ENCODE measurements at places on chromosomes 11 and 22. TPM values are rescaled to one million over a fixed set of nuclear protein-coding genes. Genes with fewer than 3 reads are reported as not detected.
A peak's percentile ranks its signal among the peaks of the same experiment; 100 is the strongest.

The ANKRD42 gene
- total RNA-seq = 17.0 TPM

- no peaks in the 10 kb centered on the region for H3K27me3 ChIP-seq
- no peak overlapping the region for H3K4me3 ChIP-seq
Measured at GRCh38 chr11:85805387-85805786, 5.6 kb downstream of the SYTL2 start.

DNA sequence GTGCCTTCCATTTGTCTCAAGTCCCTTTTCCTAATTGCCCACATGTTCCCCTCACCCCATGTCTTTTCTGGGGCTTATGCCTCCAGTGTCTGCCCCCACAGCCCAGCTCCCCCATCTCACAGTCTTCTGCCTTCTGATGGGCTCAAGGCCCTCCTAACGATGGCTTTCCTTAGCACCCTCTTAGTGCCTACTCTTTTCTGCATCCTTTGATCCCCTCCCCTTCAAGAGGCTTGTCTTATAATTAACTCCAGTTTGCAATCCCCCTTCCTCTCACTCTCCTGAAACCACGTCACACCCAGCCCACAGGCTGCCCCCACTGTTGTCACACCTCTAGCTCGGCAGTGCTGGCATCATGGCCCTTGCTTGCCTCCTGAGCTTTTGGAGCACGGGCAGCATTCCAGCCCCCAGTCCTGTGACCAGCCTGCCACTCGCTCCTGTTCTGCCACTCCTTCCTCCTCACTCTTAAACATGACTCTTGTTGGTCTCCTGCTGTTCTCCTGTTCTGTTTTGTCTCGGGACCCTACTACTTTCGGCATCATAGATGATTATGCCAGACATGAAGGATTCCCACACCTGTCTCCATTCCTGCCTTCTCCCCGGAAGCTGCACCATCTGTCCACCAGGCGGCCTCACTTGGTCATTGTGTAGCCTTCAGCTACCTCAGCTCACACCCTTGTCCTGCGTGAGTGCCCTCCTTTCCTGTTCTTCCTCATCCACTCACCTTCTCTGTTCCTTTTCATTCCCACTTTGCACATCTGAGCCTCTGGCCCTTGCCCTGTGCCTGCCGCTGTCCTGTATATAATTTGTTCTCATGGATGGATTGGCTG, 26.1 kb downstream of the UBE2L3 start:
- peaks cover 17% of the 10 kb centered on the region for H3K4me1 ChIP-seq
- no peak overlapping the region for H3K4me3 ChIP-seq
- no peaks in the 10 kb centered on the region for H3K27me3 ChIP-seq

The NDUFS3 gene
- total RNA-seq = 89.5 TPM

DNA sequence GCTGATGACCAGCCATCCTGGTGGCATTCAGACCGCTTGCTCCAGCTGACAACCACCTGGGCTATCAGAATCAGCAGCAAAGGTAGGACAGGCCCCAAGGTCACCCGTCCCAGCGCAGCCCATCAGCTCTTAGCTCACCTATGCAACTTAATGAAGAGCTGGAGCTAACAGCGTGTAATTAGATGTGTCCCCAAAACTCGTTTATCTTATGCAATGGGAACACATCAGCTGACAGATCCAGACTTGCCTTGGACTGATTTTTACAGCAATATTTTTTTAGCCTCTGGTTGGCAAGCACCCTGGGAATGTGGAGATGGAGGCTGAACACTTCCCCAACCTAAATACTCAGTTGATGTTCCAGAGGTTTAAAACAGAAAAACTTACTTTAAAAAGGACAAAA, 76.0 kb downstream of the PACSIN2 start:
- H3K4me3 ChIP-seq = no peak overlapping the region
- peaks cover 36% of the 10 kb centered on the region for H3K4me1 ChIP-seq
- H3K27me3 ChIP-seq = no peaks in the 10 kb centered on the region

GRCh38 chr11:129866311-129866710, 29.1 kb downstream of the NFRKB start:
- H3K4me1 ChIP-seq = no peaks in the 10 kb centered on the region
- DNase-seq = no peak
- H3K4me3 ChIP-seq = no peak overlapping the region

- no peak overlapping the region for H3K27ac ChIP-seq
Measured at GRCh38 chr22:29758959-29759358, 7.8 kb downstream of the ZMAT5 start.

DNA sequence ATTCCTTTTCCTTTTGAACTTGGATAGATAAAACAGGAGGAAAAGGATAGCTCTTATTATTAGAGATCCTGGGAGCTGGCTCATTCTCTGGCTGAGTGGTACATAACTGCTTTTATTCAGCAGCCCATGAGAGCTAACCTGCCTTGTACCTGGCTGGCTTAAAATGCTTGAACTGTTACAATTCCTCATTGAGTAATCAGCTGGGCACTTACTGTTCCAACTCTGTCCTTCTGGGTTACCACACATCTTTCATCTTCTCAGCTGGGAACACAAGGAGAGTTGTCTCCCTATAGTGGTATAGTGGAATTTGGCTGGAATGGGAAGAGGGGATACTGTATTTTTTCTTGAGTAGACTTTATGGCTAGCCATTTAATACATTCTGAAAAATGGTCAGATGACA, 39.8 kb upstream of the SPTBN2 start:
- no peaks in the 10 kb centered on the region for H3K36me3 ChIP-seq
- H3K4me3 ChIP-seq = no peak overlapping the region
- no peaks in the 10 kb centered on the region for H3K27me3 ChIP-seq
- DNase-seq = no peak

The DLG2 gene
- 9.9 TPM for total RNA-seq

DNA sequence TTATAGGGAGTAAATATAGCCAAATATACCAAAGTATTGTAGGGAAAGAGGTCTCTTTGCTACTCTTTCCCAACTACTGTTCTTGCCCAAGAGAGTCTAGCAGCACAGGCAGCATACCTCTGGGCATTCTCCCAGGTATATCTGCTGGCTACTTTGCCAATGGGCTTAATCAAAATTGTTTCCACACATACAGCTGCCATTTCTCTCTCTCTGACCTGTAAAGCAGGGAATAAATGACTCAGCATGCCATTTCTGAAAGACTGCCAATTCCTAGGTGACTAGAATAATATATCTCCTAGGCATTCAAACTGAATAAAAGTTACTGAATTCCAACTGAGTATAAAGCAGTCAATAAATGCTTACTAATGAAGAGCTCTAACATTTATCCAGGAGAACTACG, 44.6 kb downstream of the RDX start:
- peaks cover 5% of the 10 kb centered on the region for H3K36me3 ChIP-seq
- H3K27me3 ChIP-seq = no peaks in the 10 kb centered on the region
- DNase-seq = no peak

DNA sequence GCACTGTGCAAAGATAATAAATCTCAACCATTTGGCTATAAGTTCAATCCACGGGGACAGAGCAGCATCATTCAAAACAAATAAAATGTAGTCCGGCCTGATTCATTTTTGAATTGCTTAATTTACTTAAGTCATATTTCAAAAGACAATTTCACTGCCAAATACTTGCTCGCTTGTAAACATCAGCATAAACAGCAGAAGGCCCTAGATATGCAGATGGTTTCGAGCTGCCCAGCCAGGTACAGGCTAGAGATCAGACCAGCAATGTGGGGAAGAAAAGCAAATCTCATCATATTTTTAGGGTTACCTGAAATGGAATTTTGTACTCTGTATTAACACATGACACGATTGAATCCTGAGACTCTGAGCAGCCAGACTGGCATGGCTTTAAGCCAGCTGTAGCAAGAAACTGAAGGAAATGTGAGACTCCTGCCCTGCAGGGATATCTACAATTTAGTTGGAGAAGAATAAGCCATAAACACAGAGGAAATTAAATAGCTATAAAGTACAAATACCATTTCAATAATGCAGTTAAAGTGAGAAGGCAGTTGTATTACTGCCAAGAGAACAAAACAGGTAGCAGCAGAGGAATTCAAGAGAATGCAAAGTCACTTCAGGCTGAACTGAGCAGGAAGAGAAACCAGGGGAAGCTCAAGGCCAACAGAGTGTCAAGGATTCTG, 440.3 kb downstream of the ETS1 start:
- peaks cover 5% of the 10 kb centered on the region for H3K4me1 ChIP-seq
- no peaks in the 10 kb centered on the region for H3K27me3 ChIP-seq
- no peak for DNase-seq
- no peak overlapping the region for H3K4me3 ChIP-seq
- no peaks in the 10 kb centered on the region for H3K36me3 ChIP-seq

DNA sequence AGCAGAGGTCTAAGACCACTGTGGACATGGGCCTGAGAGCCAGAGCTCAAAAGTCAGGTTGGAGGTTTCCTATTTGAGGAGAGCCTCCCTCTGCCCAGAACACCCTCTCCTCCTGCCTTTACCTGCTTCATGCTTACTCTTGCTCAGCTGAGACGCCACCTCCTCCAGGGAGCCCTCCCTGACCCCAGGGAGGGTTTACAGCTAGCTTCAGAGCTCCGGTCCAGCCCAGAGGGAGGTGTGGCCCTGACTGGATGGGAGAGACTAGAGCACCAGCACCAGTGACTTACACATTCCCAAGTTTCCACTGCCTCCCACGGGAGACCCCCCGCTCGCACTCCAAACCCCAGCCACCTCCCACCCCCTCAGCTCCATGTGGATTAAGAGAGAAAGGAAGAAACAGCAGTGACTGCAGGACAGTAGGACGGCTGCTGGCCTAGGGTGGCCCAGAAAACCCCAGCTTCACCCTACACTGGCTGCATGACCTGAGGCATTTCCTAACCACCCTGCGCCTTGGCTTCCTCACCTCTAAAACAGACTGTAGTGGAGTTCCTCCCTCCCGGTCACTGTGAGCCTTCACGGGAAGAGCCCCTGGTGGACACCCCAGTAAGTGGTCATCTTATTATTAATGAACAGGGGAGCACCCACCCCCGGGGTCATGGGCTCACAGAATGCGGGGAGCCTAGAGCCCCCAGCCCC, 24.5 kb upstream of the PDGFB start:
- H3K4me3 ChIP-seq = no peak overlapping the region
- no peaks in the 10 kb centered on the region for H3K27me3 ChIP-seq
- no peak for DNase-seq
- H3K36me3 ChIP-seq = no peaks in the 10 kb centered on the region
- no peaks in the 10 kb centered on the region for H3K4me1 ChIP-seq
- no peak overlapping the region for H3K27ac ChIP-seq

The APOL1 gene
- 75.0 TPM for total RNA-seq

- H3K4me3 ChIP-seq = no peak overlapping the region
- DNase-seq = peak; percentile 85
- no peaks in the 10 kb centered on the region for H3K27me3 ChIP-seq
- H3K27ac ChIP-seq = peak overlapping the region; percentile 38
- no peaks in the 10 kb centered on the region for H3K36me3 ChIP-seq
Measured at GRCh38 chr11:117823946-117824420, 561 bp downstream of the FXYD2 start.

DNA sequence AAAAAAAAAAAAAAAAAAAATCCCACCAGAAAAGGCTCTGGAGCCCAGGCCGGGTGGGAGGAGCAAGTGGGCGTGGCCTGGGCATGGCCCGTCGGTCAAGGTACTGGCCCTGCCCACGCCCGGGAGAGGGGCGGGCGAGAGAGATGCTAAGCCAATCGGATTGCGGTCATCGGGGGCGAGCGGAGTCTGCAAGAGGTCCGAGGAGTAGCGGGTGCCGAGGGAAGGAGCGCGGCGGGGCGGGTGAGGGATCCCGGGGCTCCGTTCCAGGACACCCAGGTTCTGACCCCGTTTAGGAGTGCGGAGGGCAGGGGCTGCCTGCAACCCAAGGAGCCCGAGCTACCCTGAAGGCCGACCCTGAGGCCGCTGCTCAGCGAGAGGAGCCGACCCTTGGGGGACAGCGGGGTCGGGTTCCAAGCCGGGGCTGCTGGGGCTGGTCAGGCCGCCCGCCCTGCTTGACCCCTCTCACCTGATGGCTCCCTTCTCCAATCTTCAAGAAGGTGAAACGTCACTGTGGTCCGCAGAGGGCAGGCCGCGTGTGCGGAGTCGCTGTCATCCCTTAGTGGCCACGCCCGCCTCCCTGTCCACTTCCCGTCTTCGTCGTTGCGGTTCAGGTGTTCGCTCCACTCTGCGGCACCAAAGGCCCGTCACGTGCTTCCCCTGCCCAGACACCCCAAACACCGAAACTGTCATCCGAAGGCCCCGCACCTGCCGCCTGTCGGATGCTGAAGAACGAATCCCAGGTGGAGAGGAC, 11.1 kb upstream of the TAB1 start:
- peak overlapping the region; percentile 34 for H3K4me3 ChIP-seq
- H3K27ac ChIP-seq = peak overlapping the region; percentile 4
- no peaks in the 10 kb centered on the region for H3K36me3 ChIP-seq
- no peaks in the 10 kb centered on the region for H3K4me1 ChIP-seq

- H3K4me1 ChIP-seq = no peaks in the 10 kb centered on the region
- H3K27ac ChIP-seq = no peak overlapping the region
- H3K36me3 ChIP-seq = peaks cover 2% of the 10 kb centered on the region
- H3K4me3 ChIP-seq = no peak overlapping the region
Measured at GRCh38 chr11:133934599-133935550, 21.9 kb downstream of the IGSF9B start.

DNA sequence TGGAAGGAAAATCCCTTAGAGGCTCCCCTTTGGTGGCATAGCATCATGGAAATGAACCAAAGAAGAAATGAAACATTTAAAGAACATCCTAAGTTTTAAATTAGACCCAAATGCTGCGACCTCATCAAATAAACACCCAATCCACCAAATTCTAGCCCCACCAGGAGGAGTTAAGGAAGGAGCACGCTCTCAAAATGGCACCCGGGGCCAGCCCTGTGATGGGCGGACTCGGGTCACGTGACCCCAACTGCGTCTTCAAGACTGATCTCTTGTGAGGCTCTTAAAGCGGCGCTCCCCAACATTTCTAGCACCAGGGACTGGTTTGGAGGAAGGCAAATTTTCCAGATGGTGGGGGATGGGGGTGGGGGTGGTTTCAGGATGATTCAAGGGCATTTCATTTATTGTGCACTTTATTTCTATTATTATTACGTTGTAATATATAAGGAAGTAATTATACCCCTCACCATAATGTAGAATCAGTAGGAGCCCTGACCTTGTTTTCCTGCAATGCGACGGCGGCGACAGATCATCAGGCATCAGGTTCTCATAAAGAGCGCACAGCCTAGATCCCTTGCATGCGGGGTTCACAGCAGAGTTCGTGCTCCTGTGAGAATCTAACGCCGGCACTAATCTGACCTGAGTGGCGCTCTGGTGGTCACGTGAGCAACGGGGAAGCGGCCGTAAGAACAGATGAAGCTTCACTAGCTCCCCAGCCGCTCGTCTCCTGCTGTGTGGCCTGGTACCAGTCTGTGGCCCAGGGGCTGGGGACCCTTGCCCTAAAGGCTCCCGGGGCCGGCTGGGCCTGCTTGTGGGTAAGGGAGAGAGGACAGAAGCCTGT, 90.6 kb upstream of the SLC22A12 start:
- no peak overlapping the region for H3K4me3 ChIP-seq
- no peaks in the 10 kb centered on the region for H3K4me1 ChIP-seq
- H3K27ac ChIP-seq = no peak overlapping the region
- no peaks in the 10 kb centered on the region for H3K27me3 ChIP-seq

All from lung (tissue), 17 donors.